ENCODE measurements at places on chromosomes 5 and 9.
A peak's percentile ranks its signal among the peaks of the same experiment; 100 is the strongest.

DNA sequence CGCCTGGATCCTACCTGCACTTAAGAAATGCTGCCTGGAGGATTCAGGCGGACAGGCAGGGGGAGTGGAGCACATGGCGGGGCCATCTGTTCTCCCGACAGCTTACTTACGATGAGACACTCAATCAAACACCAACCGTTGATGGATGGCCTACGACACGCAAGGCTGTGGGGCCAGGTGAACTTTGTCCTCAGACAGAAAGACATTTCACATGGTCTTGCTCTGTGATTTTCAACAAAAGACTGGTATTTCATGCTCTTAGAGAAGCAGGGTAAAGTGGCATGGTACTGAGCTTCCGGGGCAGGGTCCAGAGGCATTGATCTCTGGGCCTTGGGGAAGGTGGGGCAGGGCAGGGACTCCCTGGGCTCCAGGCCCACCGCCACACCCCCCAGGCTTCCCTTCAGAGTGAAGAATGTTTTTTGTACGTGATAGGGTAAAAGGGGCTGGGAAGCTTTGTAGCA is 9.1 kb upstream of the OLFM1 start:
- DNase-seq, result no peak

DNA sequence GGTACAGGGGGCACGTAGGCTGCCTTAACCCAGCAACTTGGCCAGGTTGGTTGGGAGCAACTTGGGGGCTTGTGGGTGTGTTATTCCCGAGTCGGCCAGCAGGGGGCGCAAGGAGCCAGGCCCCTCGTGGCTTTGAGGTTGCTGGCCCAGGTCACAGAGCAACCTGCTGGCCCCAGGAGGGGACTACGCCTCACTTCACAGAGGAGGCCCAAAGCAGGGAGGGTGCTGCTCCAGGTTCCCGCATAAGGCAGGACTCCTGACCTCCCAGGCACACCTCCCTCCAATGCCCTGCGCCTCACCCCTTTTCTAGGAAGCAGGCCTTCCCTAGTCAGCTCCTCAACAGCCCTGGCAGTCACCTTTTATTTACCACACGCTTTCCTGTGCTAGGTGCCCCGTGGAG is 18.1 kb downstream of the KYAT1 start:
- DNase-seq, result peak; percentile 74

GRCh38 chr9:20085842-20086241 is 297.0 kb upstream of the SLC24A2 start:
- DNase-seq, result no peak

- no peak for DNase-seq
These were observed 87.6 kb upstream of the TMED7 start for GRCh38 chr5:115713408-115713807.

DNA sequence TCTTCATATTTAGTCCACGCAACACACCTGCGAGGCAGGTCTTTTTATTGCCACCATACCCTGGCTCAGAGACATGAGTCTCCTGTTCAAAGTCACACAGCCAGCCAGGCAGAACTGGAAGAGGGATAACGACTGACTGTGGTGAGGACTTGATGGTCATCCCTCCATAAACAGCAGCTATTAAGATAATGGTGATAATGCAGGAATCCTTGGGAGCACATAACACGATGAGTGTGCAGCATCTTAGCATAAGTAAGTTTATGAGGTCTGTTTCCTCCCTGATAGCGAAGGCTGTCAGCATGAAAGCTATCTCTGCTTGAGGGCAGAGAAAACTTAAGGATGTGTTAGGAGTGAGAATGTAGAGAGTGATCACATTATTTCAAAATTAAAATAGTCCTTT is 30.9 kb downstream of the KCTD16 start:
- DNase-seq, result no peak
